ENCODE measurements at places on chromosomes 5 and 9.

DNA sequence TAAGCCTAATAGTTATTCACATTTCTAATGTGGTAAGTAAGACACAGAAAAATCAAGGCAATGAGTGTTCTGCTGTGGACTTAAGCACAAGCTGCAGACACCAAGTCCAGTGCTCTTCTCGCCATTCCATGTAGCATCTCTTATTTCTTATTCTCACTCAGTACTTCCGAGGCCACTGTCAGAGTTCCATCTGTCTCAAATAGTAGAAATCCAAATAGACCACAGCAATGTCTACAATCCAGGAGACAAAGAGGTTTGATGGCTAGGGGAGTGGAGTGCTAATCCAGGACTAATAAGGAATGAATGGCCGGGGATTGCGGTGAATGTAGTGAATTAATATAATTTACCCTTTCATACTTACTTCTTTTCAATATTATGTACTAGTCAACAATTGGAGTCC is 147.3 kb downstream of the FBXL7 start:
- DNase-seq = no peak

DNA sequence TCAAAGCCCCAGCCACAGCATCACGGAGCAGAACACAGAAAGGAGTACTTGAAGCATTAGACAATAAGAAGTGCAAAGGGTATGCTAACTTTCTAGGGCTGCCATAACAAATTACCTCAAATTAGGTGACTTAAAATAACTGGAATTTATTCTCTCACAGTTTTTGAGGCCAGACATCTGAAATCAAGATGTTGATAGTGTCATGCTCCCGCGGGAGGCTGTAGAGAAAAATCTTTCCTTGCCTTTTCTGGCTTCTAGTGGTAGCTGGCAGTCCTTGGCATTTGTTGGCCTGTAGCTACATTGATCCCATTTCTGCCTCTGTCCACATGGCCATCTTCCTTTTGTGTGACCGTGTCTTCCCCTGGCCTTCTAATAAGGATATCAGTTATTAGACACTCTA is 51.9 kb upstream of the SPDL1 start:
- DNase-seq = no peak

- no peak for DNase-seq
These were observed 441.8 kb upstream of the RIOK2 start for GRCh38 chr5:97624886-97625285.

- no peak for DNase-seq
These were observed 5.2 kb downstream of the NIPBL start for GRCh38 chr5:36881807-36882206.

GRCh38 chr9:84875193-84875592 is 205.7 kb downstream of the NTRK2 start:
- no peak for DNase-seq

- DNase-seq = no peak
These were observed 7.1 kb upstream of the FGFR4 start for GRCh38 chr5:177079606-177080005.

DNA sequence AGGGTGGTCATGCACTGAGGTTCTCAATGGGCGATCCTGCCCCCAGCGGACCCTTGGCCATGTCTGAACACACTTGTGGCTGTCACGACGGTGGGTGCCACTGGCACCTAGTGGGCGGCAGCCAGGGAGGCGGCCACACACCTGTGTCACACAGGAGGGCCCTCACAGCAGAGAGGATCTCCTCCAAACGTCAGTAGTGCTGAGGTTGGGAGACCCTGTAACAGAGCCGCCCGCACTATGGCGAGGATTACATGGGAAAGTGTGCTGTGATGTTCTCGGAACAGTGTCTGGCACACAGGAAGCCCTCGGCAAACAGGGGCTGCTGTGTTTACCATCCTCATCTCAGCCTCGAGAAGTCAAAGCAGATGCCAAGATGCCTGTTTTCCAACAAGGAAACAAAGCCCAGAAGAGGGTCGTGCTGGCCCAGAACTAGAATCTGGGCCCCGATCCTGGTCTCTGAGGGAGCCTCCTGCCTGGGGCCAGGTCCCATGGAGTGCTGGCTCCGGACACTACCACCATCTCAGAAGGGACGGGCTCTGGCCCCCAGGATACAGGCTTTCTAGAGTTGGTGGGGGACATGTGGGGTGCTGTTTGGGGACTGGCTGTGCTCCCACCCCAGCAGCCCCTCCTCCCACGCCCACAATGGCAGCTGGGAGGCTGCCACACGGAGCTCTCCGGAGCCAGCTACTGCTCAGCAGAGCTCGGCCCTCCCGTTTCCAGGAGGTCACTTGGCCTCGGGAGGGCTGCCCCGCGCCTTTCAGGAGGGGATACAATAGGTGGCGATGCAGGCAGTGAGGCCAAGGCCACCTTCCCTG is 48.2 kb downstream of the DBH start:
- DNase-seq = no peak

GRCh38 chr5:125559296-125559695 is 812.9 kb upstream of the ZNF608 start:
- no peak for DNase-seq

DNA sequence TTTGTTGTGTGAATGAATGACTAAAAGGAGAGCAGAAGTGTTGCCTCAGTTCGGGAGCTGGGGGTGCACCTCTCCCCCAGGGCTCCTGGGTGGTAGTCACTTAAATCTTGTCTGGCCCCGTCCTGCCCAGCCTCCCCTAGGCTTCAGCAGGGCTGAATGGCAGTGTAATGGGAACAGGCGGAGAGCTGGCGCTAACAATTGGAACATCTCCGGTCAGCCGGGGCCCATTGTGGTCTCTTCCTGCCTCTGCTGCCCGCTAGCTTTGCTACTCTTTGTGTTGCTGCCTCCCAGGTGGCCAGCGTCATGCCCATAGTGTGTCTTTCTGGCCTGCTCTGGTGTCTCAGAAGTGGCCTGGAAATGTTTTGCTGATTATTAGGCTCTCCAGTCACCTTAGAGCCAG is 62.3 kb downstream of the RGS3 start:
- no peak for DNase-seq

- no peak for DNase-seq
These were observed 4.8 kb upstream of the KIF3A start for GRCh38 chr5:132742158-132742557.

DNA sequence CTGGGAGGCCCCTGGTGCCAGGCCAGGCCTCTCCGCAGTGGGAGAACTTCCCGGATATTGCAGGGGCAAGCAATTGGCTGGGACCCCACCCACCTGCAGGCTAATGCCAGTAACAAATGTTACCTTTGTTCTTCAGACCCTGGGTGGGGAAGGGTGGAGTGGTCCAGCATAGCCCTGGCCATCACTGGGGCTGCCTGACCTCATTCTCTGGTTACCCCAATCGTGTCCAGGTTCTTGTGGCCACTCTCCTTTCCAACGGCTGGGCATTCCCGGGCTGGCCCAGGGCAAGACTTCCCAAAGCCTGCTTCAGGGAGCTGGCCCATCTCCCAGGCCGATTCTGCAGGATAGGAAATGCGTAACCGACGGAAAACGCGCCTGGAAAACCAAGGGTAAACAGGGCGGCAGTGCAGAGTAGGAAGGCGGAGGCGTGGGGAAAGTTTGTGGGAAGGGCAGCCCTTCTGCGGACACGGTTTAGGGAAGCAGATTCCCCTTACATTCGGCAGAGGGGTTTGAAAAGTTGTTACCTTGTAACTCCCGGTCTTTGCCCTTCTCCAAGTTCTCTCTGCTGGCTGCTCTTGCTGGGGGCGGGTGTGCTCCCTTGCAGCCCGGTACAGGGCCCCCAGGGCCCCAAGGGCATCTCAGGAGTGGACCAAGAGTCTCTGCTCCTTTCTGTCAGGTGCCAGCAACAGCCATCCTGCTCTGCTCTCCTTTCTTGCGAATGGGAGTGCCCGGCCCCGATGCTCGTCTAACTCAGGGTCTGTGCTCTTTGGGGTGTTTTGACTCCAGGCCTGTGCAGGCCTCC is 3.5 kb downstream of the NRARP start:
- no peak for DNase-seq

DNA sequence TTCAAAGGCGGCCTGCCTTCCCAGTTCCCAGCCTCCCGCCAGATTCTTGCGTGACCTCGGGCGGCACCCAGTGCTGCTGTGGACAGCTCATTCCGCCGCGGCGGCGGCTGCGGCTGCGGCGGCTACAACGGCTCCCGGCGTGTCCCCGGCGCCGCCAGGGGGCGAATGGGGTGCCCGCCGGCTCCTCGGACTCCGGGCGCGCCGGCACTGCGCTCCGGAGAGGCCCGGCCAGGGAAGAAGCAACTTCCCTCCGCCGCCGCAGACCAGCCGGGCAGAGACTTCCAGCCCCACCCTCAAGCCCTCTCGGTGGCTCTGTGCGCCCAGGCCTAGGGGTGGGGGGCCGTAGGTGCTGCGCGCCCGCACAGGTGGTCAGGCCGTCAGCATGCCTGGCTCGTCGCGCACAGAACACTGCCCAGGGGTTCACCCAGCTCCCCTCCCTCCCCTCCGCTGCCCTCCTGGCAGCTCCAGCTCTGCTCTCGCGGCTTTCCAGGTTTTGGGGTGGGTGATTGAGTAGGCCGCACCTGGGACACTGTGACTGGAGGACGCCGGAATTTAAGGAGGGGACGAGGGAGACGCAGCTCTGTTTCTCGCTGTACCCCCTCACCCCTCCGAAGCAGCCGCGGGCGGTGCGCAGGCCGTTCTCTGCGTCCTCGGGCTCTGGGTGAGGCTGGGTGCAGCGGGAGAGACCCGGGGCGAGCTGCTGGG is 20.2 kb downstream of the IGIP start:
- peak; percentile 19 for DNase-seq

GRCh38 chr9:35658968-35659220 is 802 bp downstream of the CCDC107 start:
- no peak for DNase-seq

DNA sequence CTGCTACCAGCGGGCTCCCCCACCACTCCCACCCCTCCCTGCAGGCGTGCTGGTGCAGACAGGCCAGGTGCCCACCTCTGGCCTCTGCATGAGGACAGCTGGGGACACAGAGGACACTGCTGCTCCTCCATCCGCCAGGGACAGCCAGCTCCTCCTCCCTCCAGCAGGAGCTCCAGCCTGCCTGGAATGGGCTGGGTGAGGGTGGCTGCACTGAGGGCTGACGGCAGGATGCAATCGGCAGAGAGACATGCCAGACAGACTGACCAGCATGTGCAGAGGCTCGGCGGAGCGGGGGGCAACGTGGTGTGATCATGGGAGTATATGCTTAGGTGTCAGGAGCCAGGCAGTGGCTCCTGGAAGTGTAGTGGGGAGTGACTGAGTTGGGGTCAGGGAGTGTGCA is 68.4 kb downstream of the RASGEF1C start:
- DNase-seq = no peak

DNA sequence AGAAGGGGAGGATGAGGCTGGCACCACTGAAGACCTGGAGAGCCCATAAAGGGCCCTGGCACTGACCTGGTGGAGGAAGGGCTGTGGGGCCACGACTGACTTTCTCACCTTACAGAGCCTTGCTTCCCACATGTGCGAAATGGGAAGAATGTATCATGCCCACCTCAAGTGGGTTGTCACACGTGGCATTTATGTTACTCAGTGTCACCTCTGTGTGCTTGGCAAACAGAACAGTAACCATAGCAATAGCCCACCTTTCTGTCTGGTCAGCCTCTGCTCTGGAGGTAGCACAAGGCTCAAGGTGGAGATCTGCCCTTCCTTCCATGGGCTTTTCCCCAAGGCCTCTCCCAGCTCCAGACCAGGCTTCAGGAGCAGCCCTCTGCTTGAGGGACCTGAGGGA is 16.7 kb downstream of the TCF7 start:
- DNase-seq = no peak

- DNase-seq = peak; percentile 66
These were observed at the start of gene TCF7 for GRCh38 chr5:134113902-134114875. TSS of gene TCF7 (plus strand) at chr5:134114681. CDS start at chr5:134114907, 226 bp downstream.

GRCh38 chr5:134053840-134054338 is 49.1 kb upstream of the VDAC1 start:
- DNase-seq = no peak

GRCh38 chr5:133806847-133807246 is 161.6 kb downstream of the C5orf15 start:
- DNase-seq = no peak

GRCh38 chr9:113538701-113539430 is 75.3 kb downstream of the RGS3 start:
- no peak for DNase-seq

DNA sequence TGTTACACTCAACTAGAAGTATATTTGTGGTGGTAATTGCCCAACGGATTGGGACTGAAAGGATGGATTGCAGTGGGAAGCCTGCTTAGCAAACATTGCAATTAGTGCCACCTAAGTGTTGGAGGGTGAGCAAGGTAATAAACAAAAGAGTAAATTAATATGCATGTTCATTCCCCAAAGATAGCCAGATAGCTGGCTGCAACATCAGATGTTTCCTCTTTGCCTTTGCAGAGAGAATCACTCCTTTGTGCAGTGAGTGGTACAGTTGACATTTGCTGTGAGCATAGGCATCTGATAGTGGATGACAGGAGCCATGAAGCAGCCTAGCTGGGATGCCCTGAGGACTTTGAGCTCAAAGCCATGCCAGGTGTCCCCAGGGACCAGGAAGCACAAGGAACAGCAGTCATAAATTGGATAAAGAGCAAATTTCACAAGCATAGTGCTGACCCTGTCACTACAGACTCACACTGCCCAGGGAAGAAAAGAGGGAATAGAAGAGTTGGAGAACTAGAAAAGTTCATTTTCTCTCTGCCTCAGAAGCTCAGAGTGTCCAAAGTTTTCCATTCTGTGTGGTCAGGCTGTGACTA is 336.1 kb upstream of the SLC30A5 start:
- DNase-seq = no peak

DNA sequence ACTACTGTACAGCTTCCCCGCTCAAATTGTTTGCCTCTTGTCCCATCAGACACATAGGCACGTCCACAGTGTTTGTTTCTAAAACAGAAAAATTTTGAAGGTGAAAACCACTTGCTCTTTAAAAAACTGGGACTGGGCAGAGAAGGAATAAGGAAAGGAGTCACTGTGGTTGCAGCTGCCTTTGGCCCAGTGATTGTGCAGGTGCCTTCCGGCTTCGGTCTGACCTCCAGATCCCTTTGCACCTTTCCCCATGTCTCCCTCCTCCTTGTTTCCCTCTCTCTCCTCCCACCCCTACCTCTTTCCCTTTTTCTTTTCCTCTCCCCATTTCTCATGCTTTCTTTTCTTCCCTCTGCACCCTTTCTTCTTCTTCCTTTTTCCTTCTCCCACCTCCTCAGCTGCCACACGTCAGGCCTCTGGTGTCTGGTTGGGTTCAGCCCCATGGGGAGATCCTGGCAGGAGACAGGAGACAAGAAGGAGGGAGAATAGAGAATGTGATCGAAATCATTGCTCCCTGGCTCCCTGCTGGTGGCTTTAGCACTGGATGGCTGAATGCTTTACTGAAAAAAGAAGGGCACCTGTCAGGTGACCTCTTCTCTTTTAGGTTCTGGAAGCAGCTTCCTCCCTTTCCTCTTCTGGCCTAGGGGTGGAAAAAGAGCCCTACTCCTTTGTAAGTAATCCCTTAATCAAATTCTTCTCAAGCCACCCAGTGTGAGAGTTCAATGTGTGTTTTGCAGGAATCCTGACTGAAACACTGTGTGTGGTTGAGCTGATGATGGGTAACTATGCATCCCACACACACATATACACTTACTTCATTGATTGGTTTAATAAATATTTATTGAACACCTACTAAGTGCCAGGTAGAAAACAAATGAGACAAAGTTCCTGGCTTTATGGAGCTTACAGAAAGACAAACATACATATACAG is 267.3 kb downstream of the MAST4 start:
- DNase-seq = no peak

GRCh38 chr9:105073147-105073546 is 145.2 kb upstream of the ABCA1 start:
- DNase-seq = no peak

All from activated T-cell treated with anti-CD3 and anti-CD28 coated beads for 24 hours (primary cell).